Nucleus accumbens (tissue), 56 donors: ENCODE measurements at places on chromosomes 16 and 17.

DNA sequence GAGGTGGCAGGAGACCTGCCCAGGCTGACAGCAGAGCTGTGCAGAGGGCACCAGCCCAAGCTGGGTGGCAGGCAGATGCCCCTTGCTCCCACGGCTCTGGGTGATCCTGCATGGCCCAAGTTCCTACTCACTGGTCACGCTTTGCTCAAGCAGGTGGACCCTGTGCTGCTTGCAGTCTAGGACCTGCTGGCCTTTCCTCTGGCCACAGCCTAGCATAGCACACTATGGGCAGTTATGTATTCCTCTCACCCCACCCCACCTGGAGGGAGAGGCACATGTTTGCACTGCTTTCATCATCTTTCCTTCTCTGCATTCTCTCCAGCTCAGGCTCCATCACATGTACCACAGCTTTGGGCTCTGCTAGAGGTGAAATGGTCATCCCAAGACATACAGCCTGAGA, 19.6 kb upstream of the SREBF1 start:
- DNase-seq: no peak

GRCh38 chr16:68298907-68299561, 11.7 kb downstream of the SLC7A6OS start:
- DNase-seq: no peak

GRCh38 chr17:82923366-82924113, 83.7 kb upstream of the ZNF750 start:
- no peak for DNase-seq

DNA sequence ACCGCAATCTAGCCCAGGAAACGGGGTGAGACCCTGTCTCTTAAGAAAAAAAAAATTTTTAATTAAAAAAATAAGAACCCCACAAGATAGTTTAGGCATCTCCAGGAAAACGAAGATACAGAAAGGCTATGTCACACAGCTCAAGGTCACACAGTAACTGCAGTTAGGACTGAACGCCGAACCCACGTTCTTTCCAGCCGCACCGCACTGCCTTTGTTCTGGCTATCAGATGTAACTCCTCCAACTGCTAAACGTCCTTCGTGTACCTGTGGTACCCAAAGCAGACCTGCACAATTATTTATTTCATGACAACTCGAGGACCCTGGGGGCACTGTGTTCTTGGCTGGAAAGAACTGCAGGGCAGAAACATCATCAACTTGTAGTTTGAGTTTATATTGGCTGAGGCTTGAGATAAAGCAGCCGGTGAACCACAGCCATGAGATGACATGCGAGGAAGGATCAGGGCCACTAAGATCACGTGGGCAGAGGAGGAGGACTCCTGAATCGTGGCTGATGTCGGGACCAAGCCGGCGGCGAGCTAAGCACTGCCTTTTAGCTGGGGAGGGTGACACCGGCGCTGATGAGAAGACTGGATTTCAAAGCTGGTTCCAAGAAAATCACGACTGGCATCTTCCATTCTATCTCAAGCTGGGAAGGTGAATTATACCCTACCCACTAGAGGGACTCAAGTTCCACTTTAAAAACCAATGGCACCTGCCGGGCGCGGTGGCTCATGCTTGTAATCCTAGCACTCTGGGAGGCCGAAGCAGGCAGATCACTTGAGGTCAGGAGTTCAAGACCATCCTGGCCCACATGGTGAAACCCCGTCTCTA, 20.7 kb upstream of the MNT start:
- DNase-seq: no peak

DNA sequence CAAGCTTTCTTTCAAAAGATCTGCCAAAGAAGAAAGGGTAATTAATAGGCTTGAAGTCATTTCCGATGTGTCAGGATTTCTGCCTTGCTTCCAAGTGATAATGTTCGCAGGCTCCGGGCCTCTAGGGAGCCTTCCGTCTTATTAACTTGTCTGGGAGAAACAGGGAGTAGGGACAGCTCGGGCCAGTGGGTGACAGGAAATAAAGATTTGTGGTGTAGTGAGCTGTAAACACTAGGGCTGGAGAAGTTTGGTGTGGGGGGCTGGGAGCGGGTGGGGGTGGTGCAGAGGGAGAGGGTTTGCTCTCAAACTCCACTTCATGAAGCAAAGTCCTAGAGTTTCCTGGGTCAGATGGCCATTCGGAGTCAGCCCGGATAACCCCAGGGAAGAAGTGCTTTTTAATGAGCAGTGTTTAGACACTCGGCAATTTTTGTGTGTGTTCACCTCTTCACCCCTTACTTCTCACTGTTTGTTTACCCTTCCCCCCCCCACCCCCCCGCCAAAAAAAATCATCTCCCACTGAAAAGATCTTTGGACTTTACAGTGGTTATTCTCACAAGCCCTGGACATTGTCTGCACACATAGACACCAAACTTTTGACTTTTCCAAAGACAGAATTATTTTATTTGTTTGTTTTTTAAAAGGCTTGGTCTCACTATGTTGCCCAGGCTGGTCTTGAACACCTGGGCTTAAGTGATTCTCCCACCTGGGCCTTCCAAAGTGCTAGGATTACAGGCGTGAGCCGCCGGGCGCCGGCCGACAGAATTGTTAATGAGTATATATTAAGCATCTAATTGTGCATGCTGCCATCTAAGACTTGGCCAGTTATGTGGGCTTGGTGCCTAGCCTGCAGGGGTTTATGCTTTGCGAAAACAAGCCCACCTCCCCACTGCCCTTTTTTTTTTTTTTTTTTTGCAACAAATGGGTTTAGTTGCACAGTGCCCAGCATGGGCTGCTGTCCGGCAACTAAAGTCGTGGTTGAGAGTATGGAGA, 196.4 kb downstream of the CCDC182 start:
- no peak for DNase-seq

DNA sequence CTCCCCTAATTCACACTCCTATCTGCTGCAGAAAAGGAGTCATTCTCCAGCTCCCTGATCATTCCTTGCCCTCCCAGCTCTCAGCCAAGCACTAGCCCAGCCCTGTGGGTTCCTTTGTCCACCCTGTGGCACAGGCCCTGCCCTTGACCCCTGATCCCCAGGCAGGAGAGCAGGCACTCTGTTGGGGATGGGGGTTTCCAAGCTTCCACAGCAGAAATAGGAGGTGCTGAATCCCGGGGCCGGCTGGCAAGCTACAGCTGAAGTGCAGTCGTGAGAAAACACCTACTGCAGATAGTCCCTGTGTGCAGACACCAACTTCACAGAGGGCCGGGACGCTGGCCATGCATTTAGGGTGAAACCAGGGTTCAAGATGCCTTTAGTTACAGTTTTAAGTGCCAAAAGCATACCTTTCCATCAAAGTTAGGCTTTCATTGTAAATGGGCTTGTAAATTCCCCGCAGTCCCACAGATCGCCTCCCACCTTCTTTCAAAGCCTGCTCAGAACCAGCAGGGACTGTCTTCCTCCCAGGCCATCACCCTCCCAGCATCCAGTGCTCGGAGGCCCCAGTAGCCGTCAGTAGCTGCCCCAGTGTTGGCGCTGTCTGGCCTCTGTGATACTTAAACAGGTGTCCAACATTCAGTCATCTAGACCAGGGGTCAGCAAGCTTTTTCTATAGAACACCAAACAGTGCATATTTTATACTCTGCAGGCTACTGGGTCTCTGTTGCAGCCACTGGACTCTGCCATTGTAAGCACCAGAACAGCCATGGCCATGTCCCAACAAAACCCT, 10.6 kb downstream of the CPSF4L start:
- DNase-seq: no peak

DNA sequence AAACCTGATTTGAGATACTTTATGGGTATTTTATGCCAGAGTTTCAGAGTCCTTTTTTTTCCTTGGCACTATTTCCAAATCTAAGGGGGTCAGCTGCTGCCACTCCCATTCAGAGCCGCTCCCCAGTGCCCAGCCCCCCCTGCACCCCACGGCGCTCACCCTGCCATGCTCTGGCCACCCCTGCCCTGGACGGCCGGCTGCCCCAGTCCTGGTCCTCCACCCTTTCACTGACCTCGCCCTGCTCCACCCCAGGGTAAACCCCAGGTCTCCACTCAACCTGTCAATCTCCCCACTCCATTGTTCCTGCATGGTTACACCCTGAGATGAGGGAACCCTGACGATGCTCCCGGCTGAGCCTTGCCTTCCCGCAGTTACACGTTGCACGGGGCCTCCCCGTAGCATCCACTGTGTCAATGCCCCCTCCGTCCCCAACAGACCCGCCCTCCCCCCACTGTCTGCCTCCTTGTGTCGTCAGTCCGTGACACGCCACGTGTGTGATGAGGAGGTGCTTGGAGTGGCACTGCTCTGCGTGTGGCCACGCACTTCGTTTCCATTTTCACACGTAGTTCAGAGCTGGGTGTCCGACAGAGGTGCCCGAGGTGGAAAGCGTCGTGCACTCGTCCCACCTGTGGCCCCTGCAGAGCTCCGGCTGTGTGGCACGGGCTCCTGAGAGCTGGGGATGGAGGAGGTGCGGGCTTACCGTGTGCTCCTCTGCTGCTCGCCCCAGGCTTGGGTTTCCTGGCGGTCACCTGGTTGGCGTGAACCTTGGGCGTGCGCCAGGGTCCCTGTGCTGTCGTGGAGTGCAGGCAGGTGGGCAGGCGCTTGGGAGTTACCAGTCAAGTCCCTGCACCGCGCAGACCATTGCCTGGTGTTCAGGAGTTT, 116.5 kb downstream of the BANP start:
- DNase-seq: no peak

DNA sequence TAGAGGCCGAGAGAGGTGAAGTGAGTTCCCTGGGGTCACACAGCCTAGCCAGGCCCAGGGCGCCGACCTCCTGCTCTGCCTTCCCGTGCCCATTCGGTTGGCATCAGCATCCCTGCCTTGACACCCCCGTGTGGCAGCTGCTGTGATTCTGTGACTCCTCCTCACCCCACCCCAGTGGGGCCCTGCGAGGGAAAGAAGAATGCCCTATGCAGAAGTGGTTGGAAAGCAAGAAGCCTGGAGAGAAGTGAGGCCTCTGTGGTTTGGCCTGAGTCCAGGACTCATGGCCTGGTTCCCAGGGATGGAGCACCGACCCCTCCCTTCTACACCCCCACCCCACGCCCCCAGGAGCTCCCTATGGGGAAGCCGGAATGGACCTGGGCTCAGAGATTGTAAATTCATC, 296.2 kb downstream of the SEC14L1 start:
- DNase-seq: no peak

DNA sequence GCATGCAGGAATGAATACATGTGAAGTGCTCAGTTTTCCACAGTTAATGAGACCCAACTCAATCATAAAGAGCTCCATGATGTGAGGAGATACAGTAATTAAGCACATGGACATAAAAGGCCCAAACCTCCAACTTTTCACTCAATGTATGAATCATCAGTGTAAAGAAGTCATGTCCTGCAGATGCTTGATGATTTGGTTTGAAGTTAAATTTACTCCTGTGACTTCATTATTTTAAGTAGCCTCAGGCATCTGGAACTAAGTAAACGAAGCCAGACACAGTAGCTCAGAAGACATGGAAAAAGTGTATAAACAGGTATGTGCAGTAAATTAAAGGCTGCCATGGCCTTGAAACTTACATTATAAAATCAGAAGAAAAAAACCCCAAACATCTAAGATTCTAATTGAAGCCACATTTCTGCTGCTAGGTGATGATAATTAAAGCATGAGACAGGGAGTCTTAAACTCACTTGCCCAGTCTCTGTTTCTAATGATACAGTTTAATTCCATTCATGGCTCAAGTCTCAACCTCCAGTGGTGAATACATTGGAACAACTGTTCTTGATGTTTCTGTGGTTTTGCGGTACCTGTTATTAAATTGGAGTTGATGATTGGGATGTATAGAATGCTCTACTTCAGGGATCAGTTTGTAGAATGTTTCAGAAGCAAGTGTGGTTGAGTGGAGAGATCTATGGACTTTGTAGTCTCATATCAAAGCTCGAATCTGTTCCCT, 28.9 kb upstream of the CCL2 start:
- DNase-seq: no peak

DNA sequence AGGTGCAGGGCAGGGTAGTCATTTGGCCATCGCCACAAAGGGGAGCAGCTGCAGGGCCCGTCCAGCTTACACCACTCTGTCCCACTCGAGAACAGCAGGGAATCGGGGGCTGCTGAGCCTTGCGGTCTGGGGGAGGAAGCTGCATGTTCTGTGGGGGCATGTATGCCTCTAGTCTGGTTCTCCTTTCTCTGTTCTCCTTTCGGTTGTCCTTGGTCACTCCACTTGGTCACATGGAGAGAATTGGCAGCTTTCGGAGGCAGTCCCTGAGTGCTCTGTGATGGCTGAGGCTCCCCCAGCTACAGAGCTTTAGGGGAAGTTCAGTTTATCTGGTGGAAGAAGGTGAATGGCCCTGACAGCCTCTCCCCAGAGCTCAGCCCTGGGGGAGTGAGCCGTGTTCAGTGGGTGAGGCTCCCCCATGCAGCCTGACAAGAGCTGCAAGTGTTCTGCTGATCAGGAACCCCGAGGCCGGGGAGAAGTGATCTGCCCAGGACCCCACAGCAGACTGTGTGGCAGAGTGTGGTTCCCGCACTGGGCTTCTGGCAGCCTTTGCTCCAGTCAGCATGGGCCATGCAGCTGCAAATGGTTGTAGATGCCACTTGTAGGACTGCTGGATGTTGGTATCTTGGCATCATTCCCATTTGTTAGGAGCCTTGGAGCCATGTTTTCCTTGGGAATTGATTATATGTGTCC, 22.3 kb upstream of the SMPD3 start:
- DNase-seq: peak; percentile 17

DNA sequence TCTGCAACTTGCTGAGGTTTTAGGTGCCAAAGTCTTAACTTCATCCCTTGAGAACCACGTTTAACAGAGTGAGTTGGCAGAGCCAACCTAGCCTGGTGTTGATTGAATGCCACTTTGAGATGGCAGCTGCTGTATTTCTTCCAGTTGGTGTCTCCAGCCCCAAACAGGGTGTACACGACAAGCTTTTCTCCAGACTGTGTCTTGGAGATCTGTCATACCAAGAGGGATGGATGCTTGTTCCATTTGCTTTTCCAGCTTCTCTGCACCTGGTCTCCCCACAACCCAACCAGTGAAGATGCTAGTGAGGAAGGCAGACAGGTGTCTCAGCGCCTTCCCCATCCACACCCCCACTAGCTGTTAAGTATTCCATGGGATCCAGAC, 141.1 kb upstream of the HS3ST2 start:
- no peak for DNase-seq

DNA sequence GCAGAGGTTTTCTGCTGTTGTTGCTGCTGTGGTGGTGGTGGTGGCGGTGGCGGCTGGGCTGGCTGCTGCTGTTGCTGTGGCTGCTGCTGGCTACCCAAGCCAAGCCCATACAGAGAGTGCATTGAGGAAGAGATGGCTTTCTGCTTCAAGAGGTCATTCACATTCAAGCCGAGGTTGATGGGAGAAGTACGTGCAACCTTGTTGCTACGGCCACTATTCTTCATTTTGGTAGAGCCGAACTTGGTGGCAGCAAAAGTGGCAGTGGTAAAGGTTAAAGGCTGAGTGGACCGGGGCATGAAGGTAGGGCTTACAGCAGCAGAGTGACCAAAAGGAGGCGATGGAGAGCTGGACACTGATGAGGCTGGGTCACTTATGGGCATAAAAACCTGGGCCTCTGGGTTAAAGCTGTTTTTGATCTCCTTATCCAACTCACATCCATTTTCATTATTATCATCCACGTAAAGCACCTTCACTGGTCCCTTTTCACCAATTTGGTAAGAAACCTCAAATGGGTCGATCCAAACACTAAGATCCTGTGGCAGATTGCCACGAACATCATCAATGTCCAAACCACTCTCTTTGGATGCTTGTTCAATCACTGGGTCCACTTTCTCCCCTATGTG, 2.8 kb downstream of the TOB1 start:
- peak; percentile 53 for DNase-seq

- DNase-seq: no peak
Observed at GRCh38 chr16:87924041-87924810, 12.1 kb downstream of the CA5A start.

GRCh38 chr17:16430650-16431049, 15.3 kb downstream of the TRPV2 start:
- no peak for DNase-seq

GRCh38 chr16:29676989-29677785, 1.8 kb upstream of the QPRT start:
- no peak for DNase-seq
